ENCODE measurements at places on chromosomes 5 and 9. TPM values are rescaled to one million over a fixed set of nuclear protein-coding genes. Genes with fewer than 3 reads are reported as not detected.

The SLC34A1 gene
- total RNA-seq = not detected

The FGF1 gene
- 7.7 TPM for total RNA-seq

The RAB3C gene
- total RNA-seq = not detected

The NOTCH1 gene
- total RNA-seq = 2.5 TPM

The FOXD4 gene
- not detected for total RNA-seq

DNA sequence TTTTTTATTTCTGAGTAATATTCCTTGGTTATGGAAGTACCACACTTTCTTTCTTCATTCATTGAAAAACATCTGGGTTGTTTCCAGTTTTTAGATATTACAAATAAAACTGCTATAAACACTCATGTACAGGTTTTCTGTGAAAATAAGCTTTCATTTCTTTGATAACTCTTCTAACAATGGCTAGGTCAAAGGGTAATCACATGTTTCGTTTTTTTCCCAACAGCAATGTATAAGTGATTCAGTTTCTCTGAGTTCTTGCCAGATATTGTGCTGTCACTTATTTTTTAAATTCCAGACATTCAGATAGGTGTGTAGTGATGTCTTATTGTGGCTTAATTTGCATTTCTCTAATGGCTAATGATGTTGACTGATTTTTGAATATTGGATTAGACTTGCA, 16.7 kb upstream of the TNPO1 start:
- DNase-seq = no peak

DNA sequence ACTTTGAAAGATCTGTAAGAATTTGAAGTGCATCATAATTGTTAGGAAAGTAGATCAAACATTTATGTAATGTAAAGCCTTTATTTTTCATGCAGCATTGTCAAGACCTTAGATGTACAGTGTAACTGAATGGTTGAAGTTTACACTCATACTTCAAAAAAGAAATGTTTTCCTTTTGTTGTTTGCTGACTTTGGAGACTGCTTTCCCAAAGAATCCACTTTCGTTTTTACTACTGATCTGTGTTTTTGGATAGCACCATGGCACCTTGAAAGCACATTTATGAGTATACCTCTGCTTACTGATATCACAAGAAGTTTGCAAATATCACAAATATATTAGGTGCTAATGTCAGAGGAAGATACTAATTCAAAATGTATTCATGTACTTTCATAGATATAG, 50.0 kb downstream of the PIP5K1B start:
- DNase-seq = no peak

DNA sequence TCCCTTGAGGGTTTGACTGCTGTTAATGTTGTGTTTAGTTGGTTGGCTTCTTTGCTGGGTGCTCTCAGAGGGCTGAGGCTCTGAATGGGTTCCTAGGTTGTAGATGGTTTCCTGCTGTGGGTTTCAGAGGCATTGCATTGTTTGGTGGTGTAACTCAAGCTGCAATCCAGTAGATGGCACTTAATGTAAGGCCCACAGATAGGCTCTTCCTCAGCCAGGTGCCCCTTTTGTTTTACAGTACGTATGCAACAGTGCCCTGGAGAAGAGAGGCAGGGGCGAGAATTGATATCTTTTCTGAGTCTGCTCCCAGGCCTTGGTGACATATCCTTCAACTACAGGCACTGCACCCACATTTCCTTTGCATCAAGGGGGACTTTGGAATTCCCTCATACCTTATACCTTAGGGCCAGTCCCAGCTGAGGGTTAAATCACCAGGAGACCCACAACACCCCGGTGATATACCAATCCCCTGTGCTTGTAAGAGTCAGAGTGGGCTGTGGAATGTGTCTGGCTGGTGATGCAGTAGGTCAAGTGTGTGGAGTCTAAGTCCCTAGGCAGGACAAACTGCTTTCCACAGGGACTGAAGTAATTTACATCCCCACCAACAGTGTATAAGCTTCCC, 7.0 kb upstream of the UGT3A2 start:
- no peak for DNase-seq

GRCh38 chr5:90612919-90613318, 54.3 kb downstream of the ADGRV1 start:
- DNase-seq = no peak

- DNase-seq = no peak
These were observed 340.3 kb downstream of the GADD45G start for GRCh38 chr9:89945133-89945532.

DNA sequence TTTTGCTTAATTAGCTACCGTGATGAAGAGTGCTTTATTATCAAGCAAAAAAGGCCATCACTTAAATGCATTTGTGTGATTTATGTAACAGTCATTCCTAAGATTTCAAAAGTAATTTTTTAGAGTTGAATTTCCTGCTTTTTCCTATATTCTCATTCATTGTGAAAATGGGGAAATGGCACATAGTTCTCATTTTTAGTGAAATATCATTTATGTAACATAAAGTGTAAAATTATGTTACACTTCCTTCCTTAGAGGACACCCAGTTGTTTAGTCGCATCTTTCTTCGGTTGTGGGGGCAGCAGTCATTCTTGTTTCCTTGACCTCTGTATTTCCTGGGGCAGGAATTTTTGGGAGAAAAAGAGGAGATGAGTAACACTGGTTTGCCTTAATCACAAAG, 142.8 kb downstream of the MAST4 start:
- no peak for DNase-seq

DNA sequence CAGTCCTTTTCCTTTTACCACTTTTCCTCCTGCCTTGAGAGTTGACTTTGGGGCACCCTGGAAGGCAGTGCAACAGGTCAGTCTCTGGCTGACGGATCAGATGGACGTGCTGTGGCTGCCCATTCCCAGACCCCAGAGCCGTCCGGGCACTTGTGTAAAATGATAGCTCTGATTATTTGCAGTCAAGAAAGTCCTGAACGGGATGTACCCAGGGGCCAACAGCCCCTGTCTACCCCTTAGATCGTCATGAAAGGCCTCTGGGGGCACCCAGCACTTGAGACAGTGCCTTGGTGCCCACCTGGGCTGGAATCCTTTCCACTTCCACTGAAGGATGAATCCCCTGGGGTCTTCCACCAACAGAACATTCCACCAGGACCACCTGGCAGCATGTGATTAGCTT, 17.7 kb upstream of the ANGPTL2 start:
- no peak for DNase-seq

DNA sequence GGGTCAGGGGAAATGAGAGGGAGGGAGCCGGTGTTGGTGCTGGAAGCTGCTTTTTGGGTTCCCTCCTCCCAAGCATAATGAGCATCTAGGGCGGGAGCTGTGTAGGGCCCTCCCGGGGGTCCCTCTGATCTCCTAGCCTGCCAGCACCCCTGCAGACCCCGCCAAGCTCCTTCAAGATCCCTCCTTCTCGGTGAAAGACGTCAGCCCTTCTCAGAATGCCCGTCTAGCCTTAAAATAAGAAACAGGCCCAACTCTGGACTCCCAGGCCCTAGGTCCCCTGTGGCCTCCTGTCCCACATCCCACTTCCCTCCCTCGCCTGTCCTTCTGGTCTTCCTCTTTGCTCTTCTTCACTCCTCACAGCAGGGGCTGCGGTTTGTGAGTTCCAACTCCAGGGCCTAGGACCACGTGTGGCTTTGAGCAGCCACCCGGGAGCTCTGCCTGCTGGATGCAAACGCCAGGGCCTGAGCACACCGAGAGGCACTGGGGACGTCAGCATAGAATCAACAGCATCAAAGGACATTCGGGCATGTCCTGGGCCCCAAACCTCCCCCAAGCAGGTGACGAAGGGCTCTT, 8.8 kb upstream of the SCGB3A1 start:
- no peak for DNase-seq

DNA sequence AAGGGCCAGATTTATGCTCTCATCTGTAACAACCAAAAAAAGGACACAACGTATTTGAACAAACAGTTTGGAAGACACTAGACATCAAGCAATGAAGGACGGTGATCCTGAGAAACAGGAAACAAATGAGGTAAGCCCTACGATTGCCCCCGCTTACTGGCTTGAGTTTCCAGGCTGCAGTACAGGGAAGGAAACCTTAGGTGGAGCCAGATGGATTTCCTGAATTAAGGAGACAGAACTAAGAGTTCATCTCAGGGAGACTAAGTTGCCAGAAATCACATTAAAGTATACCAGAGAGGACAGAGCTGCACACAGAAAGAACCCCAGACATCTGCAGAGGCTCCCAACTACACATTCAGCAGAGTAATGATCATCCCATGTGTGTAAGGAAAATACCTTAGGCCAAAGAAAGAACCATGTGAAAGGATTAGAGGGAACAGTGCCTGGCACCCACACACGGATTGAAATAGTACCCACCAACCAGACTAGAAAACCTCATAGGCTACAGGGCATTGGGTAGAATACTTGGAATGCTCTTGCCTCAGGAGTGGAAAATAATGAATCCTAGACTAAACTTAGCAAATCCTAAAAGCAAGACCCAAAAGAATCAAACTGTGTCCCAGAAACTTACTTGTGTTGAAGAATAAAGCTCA, 99.3 kb upstream of the NIPBL start:
- peak; percentile 27 for DNase-seq

DNA sequence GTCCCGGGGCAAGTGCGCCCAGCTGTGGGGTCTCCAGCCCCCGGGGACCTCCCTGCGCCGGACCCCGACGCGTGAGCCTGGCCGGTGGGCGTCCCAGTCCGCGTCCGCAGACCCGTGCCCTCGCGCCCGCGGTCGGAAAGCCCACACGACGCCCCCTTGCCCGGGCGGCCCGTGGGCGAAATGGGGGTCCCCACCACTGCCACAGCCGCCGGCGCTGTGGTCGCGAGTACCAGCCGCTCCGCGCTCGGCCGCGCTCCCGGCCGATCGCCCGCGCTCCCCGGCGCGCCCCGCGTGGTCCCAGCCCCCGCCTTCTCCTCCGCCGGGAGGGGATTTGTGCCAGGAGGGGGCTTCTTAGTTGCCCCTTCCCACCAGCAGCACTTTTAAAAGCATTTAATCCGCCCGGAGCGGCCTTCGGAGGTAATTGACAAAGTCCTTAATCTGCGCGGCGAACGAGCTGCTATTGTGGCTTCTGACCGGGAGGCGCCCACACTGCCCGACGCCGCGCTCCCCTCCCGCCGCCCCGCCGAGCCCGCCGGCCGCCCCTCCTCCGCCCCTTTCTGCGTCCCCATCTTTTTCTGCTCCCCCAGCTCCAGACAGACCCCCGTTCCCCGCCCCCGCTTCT, 469 bp upstream of the FIBCD1 start:
- peak; percentile 11 for DNase-seq

DNA sequence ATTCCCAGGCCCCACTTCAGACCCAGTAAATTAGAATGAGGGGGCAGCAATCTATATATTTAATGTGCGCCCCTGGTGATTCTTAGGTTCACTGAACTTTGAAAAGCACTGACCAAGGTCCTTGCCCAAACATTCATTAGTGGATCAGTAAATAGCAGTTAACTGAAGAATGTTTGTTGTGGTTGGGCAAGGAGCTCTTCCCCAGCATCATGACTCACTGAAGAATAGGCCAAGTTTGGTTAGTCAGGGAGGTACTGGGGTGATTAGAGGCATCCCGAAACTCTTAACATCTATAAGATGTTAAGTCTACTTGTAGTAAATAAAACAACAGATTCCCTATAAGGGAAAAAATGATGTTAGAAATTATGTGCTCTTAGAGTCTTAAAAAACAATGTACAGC, 833 bp upstream of the MROH2B start:
- DNase-seq = peak; percentile 83

DNA sequence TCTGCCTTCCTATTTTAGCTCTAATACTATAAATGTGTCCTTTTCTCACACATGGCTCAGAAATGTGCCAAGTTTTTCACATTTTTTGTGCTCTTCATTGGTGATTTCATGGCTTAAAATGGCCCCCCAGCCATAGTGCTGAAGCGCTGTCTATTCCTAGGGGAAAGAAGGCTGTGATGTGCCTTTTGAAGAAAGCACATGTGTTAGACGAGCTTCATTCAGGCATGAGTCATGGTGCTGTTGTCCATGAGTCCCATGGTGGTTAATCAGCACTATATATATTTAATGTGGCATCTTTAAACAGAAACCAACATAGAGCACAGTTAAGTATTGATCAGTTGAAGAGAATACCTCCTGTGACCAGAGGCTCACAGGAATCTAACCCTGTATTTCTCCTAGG, 55.8 kb downstream of the PDE8B start:
- DNase-seq = peak; percentile 56

DNA sequence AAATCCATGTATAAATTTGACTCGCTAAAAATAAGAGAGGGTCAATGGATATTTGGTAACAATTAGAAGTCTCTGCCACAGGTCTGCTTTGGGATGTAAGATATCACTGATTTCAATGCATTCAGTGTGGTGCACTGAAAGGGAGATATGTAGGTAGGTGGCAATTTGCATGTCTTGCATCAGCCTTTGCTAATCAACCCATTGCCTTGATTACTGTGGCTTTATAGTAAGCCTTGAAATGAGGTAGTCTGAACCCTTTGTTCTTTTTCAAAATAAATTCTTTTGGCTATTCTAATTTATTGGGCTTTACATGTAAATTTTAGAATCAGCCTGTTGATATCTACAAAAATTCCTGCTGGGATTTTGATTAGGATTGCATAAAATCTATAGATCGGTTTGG, 15.8 kb upstream of the TBCA start:
- no peak for DNase-seq

GRCh38 chr9:27483576-27483975, 40.5 kb upstream of the IFNK start:
- no peak for DNase-seq

DNA sequence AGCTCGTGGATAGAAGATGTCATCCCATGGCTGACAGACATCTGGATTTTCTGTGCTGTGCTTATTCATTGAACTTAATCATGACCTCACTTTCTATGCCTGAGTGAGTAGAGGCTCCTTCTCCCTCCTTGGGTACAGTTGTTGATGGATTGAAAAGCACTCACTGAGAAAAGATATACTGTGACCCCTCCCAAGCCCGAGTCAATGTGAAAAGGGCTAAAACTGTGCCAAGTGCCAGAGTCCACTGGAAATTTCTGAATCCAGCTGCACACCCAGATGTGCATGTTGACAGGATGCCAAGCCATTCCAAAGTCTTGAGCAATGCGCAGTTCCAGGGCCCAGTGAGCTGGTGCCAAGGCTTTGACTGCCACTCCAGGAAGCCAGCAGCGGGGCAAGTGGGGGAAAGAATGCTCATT, 473.0 kb downstream of the NTRK2 start:
- DNase-seq = no peak

Data from IMR-90 (cell line).